T-helper 9 cell (primary cell): ENCODE measurements at places on chromosomes 5 and 9.

GRCh38 chr5:151685749-151686673, 704 bp downstream of the SPARC start:
- DNase-seq, result no peak

DNA sequence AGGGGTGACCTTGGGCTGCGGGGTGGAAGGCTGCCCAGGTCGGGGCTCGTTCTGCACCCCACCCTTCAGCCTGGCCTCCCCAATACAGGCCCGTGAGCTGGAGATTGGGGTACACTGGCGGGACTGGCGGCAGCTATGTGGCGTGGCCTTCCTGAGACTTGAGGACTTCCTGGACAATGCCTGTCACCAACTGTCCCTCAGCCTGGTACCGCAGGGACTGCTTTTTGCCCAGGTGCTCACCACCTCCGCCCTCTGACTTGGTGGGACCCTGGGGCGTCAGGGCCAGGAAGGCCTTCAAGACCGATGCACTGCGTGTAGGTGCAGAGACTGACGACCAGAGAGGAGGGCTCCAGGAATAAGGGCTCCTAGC, 10.5 kb downstream of the ZDHHC12 start:
- DNase-seq, result no peak

- DNase-seq, result no peak
Observed at GRCh38 chr9:9283159-9283986, 1329.4 kb downstream of the PTPRD start.

DNA sequence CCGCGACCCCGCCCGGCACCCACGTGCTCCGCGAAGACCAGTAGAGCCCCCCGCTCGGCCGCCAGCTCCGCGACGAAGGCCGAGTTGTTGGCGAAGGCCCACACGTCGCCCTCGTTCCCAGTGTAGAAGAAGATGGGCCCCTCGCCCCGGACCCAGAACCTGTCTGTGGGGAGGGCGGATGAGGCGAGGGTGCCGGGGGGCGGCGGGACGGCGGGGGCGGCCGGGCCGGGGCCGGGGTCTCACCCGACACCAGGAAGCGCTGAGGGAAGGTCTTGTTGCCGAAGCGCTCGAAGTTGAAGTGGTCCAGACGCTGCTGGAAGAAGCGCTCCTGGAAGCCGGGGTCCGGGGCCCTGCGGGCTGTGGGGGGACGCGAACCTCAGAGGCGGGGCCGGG, 317 bp downstream of the DPP7 start:
- no peak for DNase-seq

DNA sequence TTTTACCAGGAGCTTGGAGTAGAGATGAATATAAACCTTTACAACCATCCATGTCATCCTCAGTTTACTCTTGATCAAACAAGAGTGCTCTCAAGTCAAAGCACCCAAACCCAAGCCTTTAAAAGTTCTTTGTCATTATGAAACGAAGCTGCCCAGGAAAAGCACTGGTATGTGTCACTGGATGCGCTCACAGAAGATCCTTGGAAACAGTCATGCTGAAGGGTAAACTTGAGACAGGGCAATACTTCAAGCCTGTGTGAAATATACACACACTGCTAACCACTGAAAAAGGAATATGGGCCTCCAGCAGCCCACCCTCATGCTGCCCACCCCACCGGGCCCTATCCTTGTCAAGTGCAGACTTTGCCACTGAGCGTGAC, 84.5 kb downstream of the PRRT1B start:
- no peak for DNase-seq

DNA sequence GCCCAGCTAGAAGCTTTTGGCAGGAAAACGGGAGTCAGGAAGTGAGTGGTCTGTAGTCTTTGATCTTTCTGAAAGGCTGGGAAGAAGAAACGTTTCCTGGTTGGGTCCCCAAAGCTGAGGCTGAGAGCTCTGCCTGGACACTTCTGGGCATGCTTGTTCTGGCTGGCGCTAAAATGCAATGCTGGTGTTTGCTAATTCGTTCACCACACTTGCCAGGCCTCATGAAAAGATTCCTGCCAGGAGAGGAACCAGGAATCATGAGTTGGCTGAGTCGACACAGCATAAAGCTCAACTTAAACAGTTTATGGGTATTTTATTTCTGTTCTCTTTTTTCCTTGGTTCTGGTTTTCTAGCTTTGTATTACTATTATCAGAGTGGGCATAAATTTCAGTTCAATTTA, 10.7 kb upstream of the PTGR1 start:
- DNase-seq, result no peak

DNA sequence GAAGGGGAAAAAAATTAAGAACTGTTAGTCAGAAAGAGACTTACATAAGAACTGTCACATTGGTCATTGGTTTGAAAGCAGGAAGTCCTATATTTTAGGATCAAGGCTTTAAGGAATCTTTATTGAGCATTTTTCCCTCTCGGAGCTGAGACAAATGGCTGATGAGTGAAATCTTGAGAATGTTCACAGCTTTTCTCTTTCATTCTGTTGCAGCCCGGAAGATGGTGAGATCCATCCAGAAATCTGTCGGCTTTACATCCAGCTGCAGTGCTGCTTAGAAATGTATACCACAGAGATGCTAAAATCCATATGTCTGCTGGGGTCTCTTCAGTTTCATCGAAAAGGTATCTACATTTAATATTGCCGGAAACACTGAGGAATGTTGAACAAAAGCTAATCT, 69.7 kb downstream of the RGS7BP start:
- DNase-seq, result no peak

- no peak for DNase-seq
Observed at GRCh38 chr9:135770203-135770535, 68.2 kb downstream of the KCNT1 start.

DNA sequence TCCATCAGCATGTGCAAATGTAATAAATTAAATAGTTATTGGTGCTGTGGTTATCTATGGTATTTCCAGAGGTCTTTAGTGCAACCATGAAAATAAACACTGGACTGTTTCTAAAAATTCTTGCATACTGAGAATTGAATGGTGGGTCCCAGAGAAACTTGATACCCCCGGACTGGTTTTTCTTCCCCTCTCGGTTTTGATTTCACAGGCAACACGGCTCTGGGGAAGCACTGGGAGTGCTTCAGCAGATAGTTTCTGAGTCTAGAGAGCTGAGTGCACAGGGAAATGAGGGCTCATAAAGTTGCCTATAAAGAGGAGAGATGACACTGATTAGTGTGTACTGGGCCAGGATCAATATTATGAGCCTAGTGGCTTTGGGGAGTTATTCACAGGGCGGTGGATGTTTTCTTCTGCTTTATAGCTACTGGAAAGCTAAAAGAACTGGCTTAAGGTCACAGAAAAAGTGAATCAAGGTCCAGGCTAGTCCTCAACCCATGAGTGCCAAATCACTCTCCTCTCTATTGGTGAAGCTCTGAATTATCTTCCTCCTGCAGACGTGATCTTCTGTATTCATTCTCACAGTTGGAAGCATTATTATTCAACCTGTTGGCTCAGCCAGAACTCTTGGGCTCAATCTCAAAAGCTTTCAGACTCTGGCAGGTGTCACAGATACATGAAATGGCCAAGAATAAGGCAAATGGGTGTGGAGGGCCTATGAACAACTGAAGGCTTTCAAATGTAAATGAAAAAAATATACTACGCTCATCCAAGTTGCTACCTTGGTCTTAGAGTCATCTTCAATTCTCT, 170.2 kb upstream of the HMHB1 start:
- DNase-seq, result no peak

DNA sequence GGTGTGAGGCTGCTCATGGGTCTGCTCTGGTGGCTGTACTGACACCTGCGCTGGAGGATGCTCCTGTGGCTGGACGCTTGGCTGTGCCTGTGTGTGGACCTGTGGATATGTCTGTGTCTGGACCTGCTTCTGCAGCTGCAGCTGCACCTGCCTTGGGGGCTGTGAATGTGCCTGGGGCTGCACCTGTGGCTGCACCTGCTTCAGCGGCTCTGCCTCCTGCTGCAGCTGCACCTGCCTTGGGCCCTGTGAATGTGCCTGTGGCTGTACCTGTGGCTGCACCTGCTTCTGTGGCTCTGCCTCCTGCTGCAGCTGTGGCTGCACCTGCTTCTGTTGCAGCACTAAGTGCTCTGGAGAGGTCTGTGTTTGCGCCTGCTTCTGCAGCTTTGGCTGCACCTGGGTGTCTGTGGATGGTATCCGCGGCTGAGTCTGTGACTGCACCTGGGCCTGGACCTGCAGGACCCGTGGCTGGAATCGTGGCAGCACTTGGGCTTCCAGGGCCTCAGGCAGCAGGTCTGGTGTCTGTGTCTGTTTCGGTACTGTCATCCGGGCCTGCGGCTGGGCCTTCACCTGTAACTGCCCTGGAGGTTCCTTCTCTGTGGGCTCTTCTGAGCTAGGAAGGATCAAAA, 12.5 kb downstream of the CIZ1 start:
- DNase-seq, result no peak

DNA sequence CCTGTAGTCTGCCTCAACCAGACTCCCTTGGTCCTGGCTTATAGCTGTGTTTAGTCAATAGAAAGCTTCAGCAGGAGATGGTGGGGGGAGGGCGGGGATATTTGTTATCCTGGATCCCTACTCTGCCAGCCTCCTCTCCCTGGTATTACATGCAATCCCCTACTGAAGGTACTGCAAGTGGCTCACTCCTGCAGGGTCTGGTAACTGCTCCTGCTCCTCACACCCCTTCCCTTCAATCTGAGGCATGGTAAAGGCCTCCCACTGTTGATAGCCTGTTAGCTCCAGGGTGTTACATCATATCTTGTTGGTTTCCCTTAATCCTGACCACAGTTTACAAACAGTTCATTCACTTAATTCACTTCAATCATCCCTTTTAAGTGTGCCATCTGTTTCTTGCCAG, 137.5 kb downstream of the AP3B1 start:
- no peak for DNase-seq

- no peak for DNase-seq
Observed at GRCh38 chr5:68396722-68397121, 181.2 kb downstream of the PIK3R1 start.

- DNase-seq, result no peak
Observed at GRCh38 chr5:143938230-143938629, 126.3 kb downstream of the HMHB1 start.
